Neuronal stem cell (in vitro differentiated cells): ENCODE measurements at places on chromosomes 4 and X.

GRCh38 chr4:82360298-82361177 is 13.3 kb downstream of the HNRNPD start:
- DNase-seq, result peak; percentile 46

GRCh38 chr4:78691971-78692821 is 84.0 kb upstream of the BMP2K start:
- no peak for DNase-seq

- DNase-seq, result no peak
Measured at GRCh38 chr4:150033081-150033480, 45.2 kb upstream of the DCLK2 start.

DNA sequence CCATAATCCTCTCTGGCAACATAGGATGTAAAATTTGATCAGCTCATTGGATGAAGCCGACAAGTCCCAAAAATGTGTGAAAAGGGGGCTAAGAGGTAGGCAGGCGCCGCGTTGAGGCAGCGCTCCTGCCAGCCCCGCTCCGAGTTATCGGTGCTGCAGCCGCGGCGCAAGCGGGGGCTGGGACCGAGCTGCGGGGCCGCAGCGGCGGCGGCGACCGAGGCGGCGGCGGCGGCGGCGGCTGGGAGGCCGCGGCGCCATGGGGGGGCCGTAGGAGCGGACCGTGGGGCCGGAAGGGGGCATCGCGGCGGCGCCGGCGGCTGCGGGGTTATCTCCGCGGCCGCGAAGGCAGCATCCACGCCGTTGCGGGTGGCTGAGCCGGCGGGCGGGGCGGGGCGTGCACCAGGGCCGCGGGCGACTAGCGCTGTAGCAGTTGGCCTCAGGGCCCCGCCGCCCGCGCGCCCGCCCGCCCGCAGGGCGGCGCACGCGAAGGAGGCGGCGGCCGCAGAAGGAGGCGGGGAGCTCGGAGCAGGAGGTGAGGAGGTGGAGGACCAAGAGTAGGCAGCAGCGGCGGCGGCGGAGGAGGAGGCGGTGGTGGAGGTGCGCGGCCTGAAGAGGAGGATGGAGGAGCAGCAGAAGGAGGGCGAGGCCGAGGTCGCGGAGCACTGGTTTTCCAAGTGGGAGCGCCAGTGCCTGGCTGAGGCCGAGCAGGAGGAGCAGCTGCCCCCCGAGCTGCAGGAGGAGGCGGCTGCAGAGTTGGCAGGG is 126.0 kb upstream of the CXorf66 start:
- peak; percentile 31 for DNase-seq

GRCh38 chrX:42119076-42119475 is 195.7 kb upstream of the CASK start:
- DNase-seq, result no peak
